Activated gamma-delta T cell (primary cell): ENCODE measurements at places on chromosomes 1 and 21.

- no peak for DNase-seq
These were observed 243.0 kb downstream of the TRABD2B start for GRCh38 chr1:47754221-47754620.

GRCh38 chr1:89259283-89259971 lies 13.2 kb downstream of the GBP5 start:
- no peak for DNase-seq

DNA sequence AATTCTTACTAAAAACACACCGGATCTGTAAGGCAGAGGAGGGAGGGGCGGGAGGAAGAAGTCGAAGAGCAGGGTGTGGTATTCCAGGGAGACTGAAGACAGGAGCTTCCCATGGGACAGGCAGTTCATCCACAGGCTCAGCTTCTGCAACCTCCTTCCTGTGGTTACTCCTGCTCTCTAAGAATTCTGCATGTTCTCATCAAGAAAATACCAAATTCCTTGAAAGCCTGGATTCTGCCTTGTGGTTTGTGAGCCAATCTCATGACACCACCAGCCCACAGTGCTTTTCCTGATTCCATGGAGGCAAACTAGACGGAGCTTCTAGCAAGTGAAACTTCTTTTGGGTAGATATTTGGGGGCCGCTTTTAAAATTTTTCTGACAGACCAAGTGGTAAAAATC lies 1.1 kb upstream of the ST6GALNAC3 start:
- no peak for DNase-seq

DNA sequence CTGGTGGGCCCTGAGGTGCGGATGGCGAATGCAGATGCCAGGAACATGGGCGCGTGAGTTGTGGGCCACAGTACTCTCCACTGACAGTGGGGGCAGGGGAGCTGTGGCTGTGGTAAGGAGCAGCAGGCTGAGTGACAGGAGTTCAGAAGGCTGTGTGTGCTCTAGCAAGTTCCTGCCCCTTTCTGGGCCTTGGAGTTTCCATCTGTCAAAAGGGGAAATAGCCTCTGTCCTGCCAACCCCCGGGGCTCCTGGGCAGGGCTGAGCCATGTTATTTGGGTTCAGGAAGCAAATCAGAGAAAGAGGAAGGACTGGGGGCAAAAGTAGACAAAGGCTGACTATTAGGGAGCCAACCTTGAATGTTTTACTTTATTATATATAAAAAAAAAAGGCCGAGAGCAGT lies 19.5 kb upstream of the MFN2 start:
- DNase-seq = no peak

DNA sequence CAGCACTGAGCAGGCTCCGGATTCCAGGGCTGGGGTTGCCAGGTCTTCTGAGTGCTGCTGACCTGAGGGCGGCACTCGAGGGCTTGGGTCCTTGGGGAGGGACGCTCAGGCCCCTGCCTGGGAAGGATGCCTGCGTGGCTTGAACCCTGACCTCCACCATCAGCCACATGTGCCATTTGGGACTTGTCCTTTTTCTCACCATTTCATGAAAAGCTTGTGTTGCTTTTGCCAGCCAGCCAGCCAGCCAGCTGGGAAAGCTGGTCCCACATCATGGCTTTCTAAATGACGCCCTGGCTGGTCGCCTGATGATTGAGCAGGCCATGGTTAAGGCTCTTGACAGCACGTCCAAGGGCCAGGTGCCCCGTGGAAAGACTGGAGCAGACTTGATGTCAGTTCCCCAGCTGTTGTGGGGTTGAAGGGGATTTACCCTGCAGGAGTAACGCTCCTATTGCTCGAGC lies 168.7 kb downstream of the CAMTA1 start:
- no peak for DNase-seq

DNA sequence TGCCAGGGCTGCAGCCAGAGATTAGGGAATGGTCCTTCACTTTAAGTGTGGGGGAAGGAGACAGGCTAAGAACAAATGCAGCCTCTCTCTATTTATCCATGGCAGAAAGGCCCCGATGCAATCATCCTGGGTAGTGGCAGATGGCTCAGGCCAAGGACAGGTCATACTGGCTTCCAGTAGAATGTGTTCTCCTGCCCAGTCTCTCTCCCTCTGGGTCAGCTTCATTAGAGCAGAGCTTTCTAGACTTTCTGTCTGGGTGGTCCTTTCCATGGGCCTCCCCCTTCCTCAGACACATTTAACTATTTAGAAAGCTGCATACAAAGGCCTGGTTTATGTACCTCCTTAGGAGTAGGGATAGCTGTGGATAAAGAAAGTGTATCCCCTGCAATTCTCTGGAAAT lies 4.8 kb upstream of the PTCH2 start:
- no peak for DNase-seq

- no peak for DNase-seq
These were observed 3.5 kb downstream of the NTMT2 start for GRCh38 chr1:170149241-170149640.

DNA sequence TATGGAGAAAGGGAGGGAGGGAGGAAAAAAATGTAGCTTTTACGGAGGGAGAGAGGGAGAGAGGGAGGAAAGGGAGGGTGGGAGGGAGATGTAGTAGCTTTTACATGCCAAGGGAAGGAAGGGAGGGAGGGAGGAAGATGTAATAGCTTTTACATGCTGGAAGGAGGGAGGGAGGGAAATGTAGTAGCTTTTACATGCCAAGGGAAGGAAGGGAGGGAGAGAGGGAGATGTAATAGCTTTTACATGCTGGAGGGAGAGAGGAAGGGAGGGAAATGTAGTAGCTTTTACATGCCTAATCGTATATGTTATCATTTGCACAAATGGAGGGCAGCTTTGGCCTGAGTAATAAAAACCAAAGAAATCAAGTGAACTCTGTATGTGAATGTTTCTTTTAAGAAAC lies 35.6 kb downstream of the EEIG2 start:
- no peak for DNase-seq

- DNase-seq = no peak
These were observed 33.9 kb downstream of the PCNT start for GRCh38 chr21:46357684-46358425.

DNA sequence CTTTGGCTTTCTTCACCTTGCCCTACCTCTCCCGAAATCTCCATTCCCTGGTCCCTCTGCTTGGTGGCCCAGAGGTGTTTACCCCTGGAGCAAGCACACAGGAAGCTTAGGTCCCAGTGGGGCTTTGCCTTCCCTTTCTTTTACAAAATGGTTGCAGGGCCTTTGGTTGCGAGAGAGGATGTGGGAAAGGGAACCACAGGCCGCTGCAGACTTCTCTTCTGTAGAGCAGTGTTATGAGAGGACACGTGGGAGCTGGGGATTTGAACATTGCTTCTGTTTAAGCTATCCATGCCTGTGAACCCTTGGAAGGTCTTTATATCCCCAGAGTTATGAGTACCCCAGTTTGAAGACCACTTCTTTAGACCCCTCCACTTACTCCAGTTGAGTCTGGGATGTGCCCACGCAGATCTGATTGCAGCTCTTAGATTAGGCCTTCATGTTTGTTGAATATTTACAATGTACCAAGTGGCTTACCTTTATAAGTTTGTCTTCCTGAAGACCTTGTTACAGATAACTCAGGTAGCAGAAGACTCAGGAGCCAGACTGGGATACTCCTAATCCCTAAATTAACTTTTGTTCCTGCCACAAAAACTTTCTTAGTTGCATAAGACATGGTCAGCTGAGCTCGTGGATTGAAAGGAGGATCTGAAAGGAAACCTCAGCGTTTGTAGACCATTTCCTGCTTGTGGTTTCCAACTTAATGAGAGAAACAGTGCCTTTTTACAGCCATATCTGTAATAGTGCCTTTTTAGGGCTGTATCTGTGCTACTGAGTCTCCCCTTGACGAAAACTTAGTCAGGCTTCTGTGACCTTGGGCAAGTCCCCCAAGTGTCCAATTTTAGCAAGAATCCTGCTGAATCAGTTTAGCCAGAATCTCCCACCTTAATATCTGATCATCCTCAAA lies 21.9 kb upstream of the IVNS1ABP start:
- no peak for DNase-seq

GRCh38 chr1:84301004-84301784 lies at the start of gene SAMD13:
SAMD13 (plus strand) TSS chr1:84301708; CDS start chr1:84303235, 1,527 bp downstream.
- DNase-seq = no peak

DNA sequence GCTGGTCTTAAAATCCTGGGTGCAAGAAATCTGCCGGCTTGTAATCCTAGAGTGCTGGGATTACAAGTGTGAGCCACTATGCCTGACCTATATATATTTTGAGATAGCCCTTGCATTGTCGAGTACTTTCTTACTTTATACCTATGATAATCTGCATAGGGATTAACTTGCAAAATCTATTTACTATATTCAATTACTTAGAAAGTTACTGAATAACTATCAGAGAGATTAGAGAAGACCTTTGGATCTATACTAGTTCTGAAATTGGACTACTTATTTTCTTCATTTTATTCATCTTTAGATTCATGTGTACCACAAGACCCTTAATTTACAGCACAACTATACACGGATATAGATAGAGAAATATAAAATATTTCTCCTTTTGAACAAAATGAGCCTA lies 1766.0 kb downstream of the NCAM2 start:
- DNase-seq = no peak

DNA sequence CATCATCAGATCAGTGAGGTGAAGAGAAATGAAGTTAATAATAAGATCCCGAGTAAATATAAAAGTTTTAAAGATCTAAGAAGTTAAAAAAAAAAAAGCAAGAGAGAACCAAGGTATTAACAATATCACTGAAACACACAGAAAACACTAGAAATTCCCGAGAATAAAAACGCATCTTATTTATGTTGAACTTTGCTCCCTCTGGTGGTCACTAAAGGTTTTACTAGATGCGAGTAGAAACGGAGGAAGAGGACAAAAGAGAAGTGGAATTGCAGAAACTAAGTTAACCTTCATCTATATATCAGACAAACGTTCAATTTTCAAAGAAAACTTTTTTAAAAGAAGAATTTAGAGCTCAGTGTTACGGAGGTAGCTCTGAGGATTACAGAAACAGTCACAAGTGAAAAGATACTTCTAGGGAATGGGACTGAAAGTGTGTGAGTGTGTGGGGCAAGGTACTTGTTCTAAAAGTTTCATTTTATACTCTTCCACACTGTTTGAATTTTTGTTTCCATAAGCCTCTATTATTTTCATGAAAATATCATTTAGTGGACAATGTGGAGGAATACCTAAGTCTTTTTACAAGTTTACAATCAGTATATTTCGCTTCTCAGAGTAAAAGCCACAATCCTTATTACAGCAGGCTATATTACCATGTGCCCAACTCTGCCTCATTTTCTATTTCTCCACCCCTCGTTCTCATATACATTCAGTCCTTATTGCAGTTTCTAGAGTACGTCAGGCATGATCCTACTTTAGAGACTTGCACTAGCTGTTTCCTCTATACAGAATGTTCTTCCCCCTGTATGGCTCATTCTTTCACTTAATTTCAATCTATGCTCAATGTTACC lies 19.7 kb downstream of the ACBD6 start:
- DNase-seq = no peak

- DNase-seq = no peak
These were observed 13.1 kb downstream of the STK40 start for GRCh38 chr1:36372617-36373016.

DNA sequence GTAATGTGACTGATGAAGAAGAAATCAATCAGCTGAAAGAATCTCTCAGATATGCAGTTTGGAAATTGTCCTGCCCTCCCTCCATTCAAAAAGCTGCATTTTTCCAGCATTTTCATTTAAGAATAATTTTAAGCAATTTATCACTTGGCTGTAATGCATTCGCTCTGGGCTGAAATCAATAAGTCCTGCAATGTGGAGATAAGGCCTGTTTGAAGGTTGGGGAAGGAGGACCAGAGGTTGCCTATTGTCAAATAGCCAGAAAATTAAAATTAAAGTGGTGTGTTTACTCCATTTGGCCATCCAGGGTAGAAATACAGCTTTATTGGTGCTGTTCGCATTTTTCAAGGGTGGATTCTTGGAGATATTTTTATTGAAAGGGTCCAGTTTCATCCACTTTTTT lies 187.6 kb upstream of the NFIA start:
- DNase-seq = no peak

- no peak for DNase-seq
These were observed 61.3 kb downstream of the RAP1GAP start for GRCh38 chr1:21607549-21608529.

GRCh38 chr1:68321084-68321685 lies 88.9 kb upstream of the WLS start:
- DNase-seq = no peak

- DNase-seq = no peak
These were observed 627.4 kb upstream of the NR5A2 start for GRCh38 chr1:199399996-199400724.

GRCh38 chr1:64212031-64212430 lies 8.6 kb downstream of the UBE2U start:
- DNase-seq = no peak

- DNase-seq = no peak
These were observed 25.4 kb downstream of the UMODL1 start for GRCh38 chr21:42096566-42096965.

- no peak for DNase-seq
These were observed 873 bp upstream of the PI4KB start for GRCh38 chr1:151327903-151328674.
